ENCODE measurements at places on chromosomes 7 and 10.

DNA sequence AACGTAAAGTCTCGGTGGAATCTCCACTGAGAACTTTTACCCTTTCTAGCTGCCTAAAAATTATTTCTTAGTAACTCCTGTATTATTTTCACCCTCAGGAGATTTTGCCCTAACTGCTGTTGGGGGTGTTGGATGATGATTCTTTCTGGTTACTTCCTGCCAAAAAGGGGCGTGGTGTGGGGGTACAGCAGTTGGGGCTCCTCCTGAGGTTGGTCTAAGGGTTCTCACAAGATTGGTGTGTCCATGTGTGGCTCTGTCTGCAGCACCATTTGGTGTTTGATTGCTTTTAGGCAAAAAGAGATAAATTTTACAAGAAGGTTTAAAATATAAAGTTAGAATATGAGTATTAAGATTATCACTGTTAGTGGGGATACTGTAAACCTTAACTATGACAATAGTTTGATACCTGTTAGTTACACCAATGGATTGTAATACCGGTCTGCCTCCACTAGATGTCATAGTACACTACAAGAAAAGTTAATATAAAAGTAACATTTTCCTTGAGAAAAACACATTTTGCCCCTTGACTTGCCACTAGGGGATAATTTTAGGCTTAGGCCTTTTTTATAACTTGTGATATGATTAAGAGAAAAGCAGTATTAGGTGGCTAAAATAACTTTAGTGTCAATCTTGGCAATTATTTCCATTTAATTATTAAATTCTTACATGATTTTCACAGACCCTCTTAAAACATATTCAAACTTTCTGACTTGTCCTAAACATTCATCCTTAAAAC, 928.7 kb downstream of the IPMK start:
- peak; percentile 58 for DNase-seq

DNA sequence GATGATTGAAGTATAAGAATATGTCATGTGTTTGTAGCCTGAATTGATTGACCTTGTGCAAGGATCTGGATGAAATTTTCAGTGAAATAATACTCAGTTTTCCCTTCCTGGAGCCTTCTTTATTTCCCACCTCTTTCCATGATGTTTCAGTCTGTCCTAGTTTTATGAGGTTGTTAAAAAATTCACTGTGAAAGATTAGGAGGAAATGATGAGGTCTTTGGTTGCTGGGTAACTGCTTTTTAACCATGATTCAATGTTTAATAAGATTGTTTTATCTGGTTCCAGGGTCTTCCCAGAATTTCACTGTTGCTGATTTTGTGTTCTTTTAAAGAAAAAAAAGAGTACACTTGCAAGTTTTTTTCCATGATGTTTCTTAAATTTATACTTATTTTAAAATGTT, 221.5 kb downstream of the MBL2 start:
- DNase-seq, result no peak

- no peak for DNase-seq
These were observed 222.0 kb downstream of the TWIST1 start for GRCh38 chr7:18895456-18895855.

- no peak for DNase-seq
These were observed 349.2 kb upstream of the PRKCQ start for GRCh38 chr10:6929148-6929830.

- DNase-seq, result no peak
These were observed 1578.9 kb downstream of the REEP3 start for GRCh38 chr10:65100146-65100545.

- DNase-seq, result peak; percentile 11
These were observed 811 bp downstream of the GPC2 start for GRCh38 chr7:100176096-100177044.
